ENCODE measurements at places on chromosomes 16 and 17.

- DNase-seq = peak; percentile 48
Measured at GRCh38 chr17:45149669-45150664, 1.7 kb downstream of the HEXIM1 start.

DNA sequence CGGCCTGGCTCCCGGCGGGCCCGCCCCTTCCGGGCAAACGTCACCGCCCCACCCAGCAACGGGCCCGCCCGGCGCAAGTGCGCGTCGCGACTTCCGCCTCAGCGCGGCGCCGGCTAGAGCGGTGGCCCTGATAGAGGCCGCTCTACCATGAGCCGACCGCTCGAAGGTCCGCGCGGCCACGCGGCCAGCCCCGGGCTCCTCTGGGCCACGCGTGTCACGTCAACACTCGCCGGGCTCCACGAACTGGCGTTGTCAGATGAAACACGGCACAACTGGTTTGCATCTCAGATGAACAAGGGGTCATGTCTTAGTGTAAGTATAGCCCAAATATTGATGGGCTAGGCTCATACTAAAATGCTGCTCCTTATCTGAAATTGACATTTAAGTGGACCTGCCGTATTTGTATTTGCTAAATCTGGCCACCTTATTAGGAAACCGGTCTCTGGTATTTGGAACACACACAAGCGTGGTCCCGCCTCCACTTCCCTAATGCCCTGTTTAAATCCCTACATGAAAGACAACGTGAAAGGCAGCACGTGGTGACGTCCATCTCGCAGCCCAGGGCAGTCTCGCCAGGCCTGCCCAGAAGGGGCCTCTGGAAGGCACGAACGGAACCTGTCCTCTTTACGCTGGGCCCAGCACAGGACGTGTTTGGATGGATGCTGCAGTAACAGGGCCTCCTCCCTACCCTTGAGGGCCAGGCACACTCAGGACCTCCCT, at the start of gene ZNF598:
Gene ZNF598, minus strand, starts transcription at position 31 of the 720 bp plus-strand sequence.
- DNase-seq = peak; percentile 84

DNA sequence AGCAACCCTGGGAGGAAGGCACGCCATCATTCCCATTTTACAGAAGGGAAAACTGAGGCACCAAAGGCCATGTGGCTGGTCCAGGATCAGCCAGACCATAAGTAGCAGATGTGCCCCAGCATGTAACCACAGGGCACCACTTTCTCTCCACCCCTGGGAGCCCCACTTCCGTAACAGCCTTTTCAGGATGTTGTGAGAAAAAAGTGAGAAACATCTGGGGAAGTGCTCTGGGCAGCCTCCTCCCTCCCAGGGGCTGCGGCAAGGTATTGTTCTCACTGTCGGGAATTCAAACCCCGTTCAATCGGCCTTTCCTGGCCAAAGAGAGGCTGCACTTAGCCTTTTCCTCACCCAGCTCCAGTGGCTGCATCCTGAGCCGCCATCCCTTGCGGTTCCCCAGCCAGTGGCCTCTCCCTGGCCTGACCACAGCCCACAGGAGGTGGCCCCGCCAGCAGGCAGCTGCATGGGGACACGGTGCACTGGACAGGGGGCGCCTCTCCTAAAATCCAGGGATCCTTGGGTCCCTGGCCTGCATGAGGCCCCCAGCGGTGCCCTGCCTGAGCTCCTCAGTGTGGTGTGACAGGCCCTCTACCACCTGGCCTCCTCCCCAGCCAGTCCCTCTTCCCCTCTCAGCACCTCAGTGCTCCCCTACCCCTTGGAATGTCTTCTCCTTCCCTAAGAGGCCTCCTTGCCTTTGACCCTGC, 5.7 kb upstream of the CDH5 start:
- DNase-seq = peak; percentile 21

GRCh38 chr17:82830249-82830661, 9.6 kb downstream of the ZNF750 start:
- no peak for DNase-seq

- DNase-seq = no peak
Measured at GRCh38 chr17:13840254-13840653, 229.1 kb upstream of the COX10 start.

- peak; percentile 37 for DNase-seq
Measured at GRCh38 chr17:47735536-47736011, 2.5 kb downstream of the TBX21 start.

DNA sequence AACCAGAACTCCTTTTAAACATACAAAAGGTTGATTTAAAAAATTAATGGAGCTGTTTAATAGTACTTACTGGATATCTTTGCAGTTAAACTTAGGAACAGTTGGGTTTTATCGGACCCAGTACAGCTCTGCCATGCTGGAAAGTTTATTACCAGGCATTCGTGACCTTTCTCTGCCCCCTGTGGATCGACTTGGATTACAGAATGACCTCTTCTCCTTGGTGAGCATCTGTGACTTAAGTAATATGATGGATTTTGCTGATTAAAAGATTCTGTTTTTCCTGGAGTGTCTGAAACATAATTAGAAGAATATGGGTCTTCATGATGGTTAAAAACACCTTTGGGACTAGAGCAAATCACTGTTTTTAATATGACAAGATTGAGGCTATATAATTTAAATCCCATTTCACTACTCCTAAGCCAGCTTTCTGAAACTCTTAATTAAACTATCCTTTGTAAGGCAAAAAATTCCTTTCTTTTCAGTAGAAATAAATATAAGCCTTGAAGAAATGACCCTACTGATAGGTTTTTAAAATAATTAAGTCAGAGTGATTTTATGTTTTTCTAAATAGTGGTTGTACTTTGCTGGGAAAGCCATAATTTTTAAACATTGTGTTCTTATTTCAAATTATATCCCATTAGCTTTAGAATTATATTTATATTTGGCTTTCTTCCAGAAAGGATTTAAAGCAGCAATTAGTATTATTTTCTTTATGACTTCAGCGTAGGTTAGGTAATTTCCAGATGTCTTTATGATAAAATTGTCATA, 45.7 kb upstream of the KPNB1 start:
- DNase-seq = no peak

DNA sequence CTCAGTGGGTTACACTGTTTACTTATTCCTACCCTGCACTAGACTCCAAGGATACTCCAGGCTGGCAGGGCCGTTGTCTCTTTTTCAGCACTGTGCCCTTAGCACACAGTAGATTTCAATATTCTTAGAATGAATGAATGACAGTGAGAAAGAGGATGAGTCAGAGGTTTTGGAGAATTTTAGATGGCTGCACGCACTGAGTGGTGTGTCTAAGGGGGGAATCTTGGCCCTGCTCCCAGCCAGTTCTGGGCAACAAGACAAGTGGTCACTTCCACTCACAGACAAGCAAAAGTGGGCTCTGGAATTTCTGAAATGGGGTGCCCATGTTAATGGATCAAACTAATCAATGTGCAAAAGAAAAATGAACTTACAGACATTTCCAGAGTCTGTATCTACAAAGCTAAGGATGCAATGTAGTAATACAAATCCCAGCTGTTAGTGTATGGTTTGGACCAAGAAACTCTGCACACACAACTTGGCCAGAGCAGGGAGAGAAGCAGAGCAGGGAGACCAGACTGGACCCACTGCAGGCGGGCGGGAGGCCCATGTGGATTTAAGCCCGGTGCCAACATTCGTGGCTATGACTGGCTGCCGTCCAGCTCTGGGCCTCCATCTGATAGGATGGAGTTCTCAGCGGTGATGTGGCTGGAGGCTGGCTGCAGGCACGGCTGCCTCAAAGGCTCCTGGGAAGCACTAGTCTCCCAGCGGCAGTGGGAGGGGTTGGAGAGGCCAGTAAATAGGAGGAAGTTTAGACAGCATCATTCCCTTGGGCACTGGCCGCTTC, 95.6 kb upstream of the CDYL2 start:
- no peak for DNase-seq

DNA sequence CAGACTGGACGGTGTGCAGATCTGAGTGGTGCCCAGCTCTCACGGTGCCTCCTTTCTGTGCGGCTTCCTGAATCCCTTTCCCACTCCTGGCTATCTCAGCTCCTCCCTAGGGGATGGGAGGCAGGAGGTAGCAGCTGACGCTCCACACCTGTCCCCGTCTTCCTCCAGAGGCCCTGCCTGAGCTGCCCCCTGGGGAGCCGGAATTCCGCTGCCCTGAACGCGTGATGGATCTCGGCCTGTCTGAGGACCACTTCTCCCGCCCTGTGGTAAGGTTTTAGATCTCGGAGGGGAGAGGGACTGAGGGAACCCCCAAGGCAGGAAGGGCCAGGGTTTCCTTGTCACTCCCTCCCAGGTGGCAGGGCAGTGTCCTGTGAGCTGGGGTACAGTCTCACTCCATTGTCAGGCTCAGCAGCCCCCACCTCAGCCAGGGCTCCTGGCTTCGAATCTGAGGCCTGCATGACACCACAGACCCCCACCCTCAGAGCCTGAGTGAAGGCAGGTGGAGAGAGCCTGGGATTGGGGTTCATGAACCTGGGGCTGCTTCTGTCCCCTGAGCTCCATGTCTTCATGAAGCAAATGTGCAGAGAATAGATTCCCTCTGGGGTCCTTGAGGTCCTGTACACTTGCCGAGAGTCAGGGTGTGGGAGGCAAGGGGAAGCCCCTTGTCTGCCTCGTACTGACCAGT, 6.6 kb downstream of the DEF8 start:
- no peak for DNase-seq

DNA sequence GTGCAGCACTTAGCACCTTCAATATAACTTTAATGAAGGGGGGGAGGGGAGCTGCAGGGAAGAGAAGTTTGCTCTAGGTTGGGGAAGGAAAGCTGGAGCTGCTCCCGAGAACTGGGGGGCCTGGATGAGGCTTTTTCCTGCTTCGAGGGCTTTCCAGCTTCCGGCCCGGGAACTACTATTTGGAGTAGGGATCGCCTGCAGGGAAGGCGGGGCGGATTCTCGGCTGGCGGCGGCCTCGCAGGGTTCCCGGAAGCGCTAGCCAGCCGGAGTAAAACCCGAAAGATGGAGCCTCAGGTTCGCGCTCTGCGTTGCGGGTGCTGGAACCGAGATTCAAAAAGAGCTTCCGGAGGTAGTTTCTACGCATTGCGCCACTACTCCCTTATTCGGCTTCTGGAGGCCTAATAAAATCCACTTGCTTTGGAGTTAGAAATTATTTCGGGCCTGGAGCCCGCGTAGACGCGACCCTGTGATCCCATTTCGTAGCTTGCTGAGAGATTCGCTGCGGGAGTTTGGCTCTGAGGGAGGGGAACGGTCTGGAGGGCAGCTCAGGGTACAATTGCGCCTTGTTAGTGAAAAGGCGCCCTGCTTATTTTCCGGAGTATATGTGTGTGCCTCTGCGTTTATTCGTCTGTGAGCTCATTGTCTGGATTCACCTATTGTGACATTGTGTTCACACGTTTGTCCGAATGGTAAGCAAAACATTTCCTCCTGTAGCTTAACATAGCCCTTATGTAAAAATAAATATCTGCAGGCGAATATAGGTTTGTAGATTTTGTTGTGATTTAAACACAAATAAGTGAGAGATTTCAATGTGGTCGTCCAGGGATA, 652 bp downstream of the PRAC2 start:
- no peak for DNase-seq

GRCh38 chr17:70621566-70621965, 452.2 kb downstream of the KCNJ2 start:
- no peak for DNase-seq

DNA sequence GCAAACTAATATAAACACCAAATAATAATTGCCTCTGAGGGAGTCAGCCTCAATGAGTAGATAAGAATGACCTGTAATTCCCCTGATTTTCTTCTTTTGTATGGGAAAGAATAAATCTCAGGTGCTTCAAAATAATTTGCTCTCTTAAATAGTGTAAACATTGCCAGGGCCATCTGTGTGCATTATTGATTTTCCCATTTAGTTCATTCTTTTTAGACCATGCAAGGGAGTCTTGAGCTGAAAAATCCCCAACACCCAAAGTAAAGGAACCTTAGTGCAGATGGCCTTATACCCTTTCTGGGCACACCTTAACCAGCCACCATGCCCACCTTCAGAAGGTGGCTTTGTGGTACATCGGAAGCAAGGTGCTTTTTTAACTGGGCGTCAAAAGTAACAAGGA, 267.2 kb downstream of the TMEM114 start:
- no peak for DNase-seq

DNA sequence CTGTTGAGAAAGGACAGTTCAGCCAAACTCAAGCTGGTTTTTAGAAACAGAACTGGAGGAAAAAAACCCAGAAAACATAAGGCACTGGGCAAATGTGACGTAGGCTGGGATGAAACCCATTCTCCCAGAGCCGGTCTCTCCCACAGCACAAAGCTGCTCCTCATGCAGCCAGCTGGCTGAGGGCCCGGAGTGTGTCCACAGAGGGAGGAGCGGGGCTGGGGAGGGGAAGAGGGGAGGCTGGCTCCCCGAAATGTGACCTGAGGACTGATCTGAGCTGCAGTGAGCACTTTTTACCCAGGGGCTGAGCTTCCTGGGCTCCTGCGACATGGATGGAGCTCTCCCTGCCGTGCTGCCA, 20.8 kb downstream of the FOXF1 start:
- no peak for DNase-seq

GRCh38 chr17:65294181-65294719, 157.1 kb downstream of the RGS9 start:
- peak; percentile 4 for DNase-seq

GRCh38 chr17:81142301-81143199, 22.8 kb upstream of the PVALEF start:
- peak; percentile 87 for DNase-seq

DNA sequence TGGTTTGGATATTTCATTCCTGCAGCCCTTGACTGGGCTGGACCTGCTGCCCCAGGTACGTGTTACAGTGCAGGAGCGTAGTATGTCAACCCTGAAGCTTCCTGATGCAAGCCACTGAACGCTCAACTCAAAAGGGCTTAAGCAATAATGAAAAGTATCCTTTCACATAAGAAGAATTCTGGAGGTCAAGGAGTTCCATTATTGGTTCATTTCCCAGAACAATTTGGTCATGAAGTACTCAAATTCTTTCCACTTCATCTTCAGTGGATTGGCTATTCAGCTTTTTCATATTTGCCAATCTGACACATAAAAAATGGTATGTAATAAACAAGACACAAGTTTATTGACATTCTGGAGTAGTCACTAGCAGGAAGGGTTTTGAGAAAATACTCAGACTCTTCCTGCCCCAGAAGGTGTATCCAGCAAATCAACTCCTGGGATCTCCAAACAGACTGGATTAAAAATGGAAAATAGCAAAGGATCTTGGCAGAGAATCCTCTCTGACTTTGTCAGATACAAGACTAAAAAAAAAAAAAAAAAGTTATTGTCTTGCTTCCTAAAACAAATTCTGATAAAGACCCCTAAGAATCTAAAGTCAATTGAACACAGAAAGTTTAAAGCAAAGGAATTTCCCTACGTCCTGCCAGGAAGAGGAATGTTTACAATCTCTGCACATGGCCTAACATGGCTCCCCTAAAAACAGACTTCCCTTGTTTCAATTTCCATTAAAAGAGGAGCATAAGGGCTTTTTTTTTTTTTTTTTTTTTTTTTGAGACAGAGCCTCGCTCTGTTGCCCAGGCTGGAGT, 37.5 kb upstream of the WSB1 start:
- no peak for DNase-seq

GRCh38 chr17:7174603-7175326, 4.4 kb downstream of the ASGR1 start:
- no peak for DNase-seq

Data from inflammatory macrophage (primary cell).